Midbrain (tissue), 1 donor: ENCODE measurements at places on chromosomes 5 and 9.

- DNase-seq = no peak
These were observed 17.1 kb upstream of the EPB41L4A start for GRCh38 chr5:112436144-112436543.

DNA sequence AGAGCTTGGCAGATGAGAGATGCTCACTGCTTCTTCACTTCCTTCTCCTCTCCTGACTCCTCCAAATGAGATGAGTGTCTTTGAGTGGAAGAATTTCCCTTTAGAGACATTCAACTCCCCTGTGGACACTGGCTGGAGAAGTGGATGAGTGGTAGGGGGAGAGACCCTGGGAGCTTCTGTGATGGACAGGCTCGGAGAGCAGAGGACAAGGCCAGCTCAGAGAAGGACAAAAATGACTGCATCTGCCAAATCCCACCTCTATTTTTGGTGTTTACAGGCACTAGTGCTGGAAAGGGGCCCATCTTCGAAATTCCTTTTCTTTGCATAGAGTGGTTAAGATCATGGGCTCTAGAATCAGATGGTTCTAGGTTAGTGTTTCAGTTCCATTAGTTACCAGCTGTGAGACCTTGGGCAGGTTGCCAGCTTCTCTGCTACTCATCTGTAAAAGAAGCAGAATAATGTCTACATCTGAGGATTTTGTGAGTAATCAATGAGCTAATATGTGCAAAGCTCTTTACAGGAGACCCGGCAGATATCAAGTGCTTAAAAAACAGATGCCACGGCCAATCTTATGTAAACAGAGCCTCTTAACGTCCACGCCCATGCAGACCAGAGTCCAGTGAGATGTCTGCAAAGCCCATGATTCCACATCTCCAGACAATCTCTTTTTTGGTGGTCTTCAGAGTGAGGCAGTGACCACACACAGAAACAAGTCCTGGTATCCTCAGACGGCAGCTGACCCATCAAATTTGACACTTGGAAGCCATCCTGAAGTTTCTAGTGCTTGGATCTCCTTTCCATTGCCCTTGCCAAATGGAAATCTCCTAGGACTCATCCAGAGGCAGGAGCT lies 13.6 kb upstream of the COL27A1 start:
- no peak for DNase-seq

GRCh38 chr5:144292029-144292428 lies 121.4 kb downstream of the KCTD16 start:
- no peak for DNase-seq

DNA sequence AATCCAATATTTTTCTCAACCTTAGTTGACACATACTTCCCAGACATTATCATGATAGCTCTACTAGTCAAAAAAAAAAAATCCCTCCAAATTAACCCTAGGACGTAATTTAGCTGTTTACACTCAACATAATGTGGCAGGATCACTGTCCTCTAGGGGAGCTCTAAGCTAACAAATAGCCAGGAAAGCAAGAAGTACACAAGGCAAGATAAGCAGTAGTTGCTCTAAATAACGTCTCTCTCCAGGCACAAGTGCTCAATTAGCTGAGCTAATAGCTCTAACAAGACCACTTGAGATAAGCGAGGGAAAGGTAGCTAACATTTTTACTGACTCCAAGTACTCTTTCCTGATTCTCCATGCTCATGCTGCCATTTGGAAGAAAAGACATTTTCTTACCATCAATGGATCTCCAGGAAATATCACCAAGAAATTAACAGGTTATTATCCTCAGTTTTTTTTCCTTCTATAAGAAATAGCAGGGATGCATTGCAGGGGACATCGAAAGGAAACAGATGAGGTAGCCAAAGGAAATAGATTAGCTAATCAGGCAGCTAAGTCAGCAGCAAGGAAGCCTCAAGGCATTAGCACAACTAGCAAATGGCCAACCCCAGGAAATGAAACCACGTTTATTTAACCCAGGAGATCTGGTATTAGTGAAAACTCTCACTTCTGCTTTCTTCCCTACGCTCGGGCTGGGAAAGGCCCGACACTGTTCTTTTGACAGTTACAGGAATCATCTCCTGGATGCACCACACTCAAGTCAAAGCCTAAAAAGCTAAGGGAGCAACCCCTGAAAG lies 614.1 kb downstream of the PTPRD start:
- no peak for DNase-seq

DNA sequence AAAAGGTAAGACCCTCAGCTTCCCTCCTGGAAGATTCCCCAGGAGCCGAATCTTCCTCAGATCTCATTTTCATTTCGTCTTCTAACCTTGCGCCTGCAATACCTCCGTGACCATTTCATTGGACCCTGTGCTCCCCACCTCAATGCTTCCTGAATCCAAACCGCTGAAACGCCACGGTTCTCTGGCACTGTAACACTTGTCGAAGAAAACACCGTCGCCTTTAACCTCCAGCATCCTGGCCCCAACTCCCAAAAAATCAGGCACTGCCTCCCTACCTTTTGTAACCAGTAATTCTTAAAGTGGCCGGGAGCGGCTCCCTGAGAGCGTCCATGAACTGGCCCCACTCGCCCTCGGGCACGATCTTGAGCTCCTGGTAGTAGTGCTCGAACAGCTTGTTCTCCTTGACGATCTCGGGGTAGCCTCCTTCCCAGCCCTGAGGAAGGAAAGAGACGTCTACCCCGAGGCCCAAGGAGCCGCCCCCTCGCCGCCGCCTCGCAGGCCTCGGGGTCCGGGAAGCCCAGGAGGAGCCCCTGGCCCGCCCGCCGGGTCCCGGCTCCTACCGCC lies 438 bp downstream of the NSUN2 start:
- DNase-seq = no peak

GRCh38 chr9:21465138-21465537 lies 17.0 kb downstream of the IFNE start:
- DNase-seq = no peak

DNA sequence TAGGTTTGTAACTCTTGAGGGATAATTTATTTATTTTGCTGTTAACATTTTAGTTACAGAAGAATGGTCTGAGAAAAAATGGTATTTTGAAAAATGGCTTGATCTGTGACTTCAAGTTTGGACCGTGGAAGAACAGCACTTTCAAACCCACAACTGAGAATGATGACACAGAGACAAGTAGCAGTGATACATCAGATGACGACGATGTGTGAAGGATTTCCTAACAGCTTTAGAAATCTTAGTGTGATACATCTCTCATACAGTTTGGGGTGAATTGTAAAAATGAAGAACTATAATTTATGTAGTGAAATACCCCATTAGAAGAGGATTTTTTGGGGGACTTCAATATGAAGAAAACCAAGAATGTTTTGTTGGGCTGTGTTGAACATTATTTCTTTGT lies 88.7 kb downstream of the GPBP1 start:
- DNase-seq = no peak

- DNase-seq = no peak
These were observed 35.9 kb upstream of the NANS start for GRCh38 chr9:98020476-98021145.

DNA sequence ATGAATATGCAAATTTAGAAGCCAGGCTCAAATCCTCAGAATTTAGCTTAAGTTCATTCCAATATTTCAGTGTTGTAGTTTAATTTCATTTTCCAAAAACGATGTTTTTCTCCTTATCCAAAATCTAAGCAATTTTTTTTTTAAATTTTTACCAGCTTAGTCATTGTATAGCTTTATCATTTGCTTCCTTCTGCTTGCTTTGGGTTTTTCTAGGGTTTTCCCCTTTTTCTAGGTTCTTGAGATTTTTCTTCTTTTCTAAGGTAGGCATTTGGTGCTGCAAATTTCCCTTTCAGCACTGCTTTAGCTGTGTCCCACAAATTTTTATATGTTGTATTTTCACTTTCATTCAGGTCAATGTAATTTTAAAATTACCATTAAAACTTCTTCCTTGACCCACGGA lies 34.4 kb upstream of the CCDC112 start:
- no peak for DNase-seq

- DNase-seq = no peak
These were observed 337.6 kb downstream of the FGF10 start for GRCh38 chr5:44051591-44051990.

- DNase-seq = no peak
These were observed 20.6 kb upstream of the TPD52L3 start for GRCh38 chr9:6307551-6308096.

- no peak for DNase-seq
These were observed 302.7 kb downstream of the MAN2A1 start for GRCh38 chr5:109992264-109992915.

- no peak for DNase-seq
These were observed 37.3 kb downstream of the SPIN1 start for GRCh38 chr9:88425538-88425950.

DNA sequence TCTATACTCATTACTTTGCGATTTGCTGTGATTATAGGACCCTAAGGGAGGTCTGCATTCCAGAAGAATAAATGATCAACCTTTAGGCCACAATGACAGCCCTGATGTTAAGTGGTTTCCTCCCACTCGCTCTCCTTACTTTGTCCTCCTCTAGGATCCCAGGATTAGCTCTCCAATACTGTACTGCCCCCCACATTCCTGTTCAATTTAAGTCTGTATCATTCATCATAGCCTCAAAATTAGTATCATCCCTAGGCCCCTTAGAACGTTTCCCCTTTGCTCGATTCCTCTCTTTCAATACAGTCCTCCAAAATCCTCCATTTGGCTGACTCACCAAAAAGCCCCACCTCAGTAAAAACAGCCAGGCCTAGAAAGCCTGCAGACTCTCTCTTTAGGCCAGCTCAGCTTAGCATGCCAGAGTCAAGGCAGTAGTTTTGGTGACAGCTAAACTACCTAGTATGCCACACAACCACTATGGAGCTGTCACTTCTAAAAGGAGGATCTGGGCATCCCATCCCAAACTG lies 24.4 kb downstream of the RNF145 start:
- no peak for DNase-seq
